ENCODE measurements at places on chromosomes 5 and 9.

- no peak for DNase-seq
Measured at GRCh38 chr5:112279082-112279481, 140.0 kb downstream of the EPB41L4A start.

DNA sequence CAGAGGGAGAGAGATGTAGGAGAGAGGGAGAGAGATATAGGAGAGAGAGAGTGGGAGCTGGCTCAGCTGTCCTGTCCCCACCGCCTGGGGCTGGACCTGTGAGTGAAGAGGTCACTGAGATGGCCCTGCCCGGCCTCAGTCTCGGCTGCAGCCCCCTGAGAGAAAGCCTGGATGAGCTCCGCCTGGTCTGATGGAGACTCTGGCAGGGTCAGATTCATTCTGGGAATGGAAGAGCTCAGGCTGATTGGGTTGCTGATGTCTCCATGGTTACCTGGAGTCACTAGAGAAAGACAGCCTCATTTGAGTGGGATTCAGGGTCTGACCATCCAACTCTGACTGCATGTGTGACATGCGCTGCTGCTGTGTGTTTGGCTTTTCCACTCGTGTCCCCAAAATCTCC, 27.1 kb upstream of the SEMA4D start:
- no peak for DNase-seq

- DNase-seq = no peak
Measured at GRCh38 chr5:8436924-8437323, 568.0 kb downstream of the MTRR start.

DNA sequence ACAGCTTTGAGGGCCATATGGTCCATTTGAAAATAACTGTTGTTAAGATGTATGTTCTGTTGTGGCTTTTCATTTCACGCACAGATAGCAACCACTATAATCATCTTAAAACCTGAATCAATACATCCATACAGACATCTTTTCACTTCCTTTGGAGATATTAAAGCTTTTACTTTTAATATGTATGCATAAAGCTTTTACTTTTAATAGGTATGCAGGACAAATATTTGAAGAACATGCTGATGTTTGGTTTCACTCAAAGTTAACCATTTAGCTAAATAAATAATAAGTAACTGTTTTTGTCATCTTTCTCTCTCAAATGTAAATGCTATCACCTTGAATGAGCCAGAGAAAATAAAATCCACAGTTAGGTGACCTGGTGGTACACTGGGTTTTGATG, 108.6 kb downstream of the OXCT1 start:
- no peak for DNase-seq

DNA sequence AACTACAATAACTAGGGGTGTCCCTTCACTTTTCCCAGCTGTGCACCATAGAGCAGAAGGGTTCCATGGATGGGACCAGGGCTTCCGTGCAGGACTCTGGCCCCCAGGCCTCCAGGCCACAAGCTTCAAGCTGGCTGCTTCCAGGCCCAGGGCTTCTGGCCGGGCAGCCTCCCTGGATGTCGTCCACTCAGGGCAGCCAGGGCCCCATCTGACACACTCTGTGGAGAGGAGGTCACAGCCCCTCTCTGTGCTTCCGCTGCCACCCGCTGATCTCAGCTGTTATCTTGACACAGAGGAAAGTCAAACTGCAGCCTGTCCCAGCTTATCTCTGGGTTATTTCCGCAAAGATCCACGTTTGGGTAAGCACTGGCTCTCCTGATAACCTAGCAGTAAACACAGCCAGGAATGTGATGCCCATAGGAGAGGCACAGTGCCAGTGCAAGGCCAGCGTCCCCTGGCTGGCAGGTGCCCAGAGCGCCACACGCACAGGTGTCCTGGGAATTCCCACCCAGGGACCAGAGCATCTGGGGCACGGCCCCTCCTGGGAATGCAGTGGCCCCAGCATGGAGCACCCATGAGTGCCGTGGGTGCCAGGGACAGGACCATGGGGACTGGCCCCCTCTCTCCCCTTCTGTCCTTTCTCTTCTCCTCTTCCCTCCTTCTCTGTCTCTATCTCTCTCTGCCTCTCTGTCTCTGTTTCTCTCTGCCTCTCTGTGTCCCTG, 15.6 kb upstream of the SLC6A19 start:
- DNase-seq = no peak

DNA sequence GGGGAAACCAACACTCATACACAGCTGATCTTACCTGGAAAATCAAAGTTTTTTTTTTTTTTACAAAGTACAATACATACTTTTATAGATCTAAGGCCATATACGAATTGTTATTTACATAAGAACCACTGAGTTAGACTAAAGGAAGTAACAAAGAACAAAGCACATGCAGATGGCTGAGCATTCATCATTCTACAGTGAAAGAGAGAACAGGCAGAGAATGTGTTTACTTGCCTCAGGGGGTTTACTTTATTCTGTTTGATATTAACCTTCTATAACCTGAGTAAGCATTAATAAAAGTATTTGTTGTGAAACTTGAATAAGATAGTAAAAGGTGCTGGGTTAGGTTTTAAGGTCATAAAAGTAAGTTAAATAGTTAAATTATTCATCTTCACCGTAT, 54.7 kb downstream of the SLC38A9 start:
- no peak for DNase-seq

DNA sequence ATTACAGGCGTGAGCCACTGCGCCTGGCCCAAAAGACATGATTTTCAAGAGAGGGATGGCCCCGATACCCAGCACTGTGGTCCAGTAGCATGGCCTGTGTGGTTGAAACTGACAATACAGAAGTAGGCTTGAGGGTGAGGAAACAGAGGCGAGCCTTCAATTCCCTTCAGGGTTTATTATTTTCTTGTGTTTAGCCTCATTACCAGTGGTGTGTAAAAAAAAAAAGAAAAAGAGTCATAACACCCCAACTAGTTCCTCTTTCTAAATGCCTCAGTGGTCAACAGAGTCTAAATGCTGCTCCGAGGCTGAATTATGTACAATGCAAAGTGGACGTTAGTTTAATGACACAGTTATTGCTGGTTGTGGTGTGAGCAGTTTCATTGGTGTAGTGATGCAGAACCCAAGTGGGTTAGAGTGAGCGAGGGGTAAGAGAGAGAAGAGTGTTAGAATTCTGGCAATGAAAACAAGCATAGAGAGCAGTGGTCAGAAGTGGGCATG, 58.8 kb downstream of the SNX30 start:
- no peak for DNase-seq

GRCh38 chr9:38288502-38288901, 104.0 kb upstream of the ALDH1B1 start:
- DNase-seq = no peak

DNA sequence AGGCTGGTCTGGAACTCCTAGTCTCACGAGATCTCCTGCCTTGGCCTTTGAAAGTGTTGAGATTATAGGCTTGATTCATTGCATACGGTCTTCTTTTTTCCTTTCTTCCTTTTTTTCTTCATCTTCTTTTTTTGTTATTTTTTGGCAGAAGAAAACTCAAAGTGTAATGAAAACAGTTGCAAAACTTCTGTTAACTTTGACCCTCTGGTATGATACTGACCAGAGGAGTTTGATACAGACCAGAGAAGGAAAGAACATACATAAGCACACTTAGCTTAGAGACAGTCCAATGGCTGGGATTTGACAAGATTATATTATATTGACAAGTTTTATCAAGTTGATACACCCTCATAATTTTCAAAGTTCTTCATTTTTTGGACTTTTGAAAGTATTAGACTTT, 181.2 kb downstream of the NFIB start:
- no peak for DNase-seq

- no peak for DNase-seq
Measured at GRCh38 chr5:38453506-38453905, 102.9 kb downstream of the LIFR start.

GRCh38 chr5:23648656-23649055, 141.2 kb downstream of the PRDM9 start:
- peak; percentile 44 for DNase-seq

- peak; percentile 41 for DNase-seq
Measured at GRCh38 chr5:76838481-76839261, 11.1 kb upstream of the S100Z start.

GRCh38 chr5:131272307-131272706, 8.5 kb downstream of the CDC42SE2 start:
- DNase-seq = peak; percentile 21

- DNase-seq = no peak
Measured at GRCh38 chr5:71874521-71874920, 155.4 kb downstream of the CARTPT start.

DNA sequence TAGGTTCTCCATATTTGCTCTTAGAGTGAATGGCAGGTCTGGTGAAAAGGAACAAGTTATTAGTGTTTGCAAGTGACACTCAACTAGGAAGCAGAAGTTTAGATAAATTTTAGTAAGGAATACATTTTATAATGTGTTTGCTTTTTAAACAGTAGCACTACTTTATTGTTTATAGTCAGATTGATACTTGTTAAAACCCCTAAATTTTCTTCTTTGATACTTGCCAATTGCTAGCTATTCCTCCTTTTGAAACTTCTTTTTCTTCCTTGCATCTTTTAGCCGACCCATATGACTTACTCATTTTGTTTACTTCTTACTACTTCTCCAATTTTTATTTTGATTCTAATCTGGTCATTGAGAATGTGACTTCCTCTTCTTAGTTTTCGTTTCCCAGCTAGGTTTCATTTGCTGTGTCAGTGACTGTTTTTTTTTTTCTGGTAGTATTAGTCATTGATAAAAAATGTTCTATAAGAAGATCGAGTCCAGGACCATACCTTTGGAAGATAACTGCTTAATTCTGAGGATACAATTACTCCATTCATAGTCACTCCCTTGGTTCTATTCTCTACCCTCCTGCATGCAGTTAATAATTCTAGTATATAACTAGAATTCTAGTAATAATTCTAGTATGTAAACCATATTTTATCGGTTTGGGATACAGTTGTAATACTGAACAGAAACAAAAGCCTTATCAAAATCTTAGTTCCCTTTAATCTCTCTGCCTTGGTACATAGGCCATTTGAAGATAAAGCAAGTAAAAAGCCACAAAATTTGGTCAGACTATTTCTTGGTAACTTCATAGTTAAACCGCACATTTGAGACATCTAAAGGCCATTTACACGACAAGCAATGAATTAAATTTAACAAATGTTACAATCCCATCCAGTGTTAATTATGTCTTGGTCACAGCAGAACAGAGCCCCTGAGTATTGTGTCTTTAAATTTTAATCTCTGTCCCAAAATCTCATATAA, 2.8 kb upstream of the RICTOR start:
- DNase-seq = peak; percentile 70

- no peak for DNase-seq
Measured at GRCh38 chr9:10562581-10563343, 50.0 kb downstream of the PTPRD start.

DNA sequence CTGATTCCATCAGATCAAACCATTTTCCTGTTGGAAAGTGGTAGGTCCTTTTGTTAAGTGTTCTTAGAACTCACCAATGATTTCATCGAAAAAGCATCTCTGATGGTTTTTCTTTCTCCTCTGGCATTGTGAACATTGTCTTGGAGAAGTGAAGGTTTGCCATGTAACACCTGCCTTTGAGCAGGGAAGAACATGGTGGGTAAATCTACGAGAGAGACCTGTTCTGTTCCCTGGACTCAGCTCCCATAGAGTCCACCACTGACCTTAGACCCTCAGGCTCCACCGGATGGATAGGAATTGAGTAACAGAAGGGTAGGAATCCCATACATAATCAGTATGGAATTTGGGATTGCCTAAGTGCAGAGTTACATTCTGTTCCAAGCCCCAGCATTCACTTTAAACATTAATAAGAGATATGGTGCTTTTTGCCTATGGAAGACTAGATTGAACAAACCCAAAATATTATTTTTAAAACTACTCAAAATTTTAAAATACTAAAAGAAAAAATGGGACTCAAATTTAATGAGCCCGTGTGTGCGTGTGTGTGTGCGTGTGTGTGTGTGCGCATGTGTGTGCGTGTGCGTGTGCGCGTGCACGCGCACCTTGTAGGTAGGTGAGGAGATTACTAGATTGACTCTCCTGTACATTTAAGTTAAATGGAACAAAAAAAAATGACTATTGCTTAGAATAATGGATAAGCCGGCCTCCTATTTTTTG, 92.0 kb downstream of the C9orf152 start:
- DNase-seq = peak; percentile 94

- no peak for DNase-seq
Measured at GRCh38 chr5:140040358-140040757, 2.7 kb downstream of the NRG2 start.

GRCh38 chr5:140174465-140175366, at the start of gene CYSTM1:
Gene CYSTM1, plus strand, starts transcription at chr5:140175188. Its CDS starts 19,278 bp downstream, at chr5:140194466.
- DNase-seq = peak; percentile 89

- DNase-seq = no peak
Measured at GRCh38 chr5:147081311-147081764, 153.5 kb upstream of the STK32A start.

- DNase-seq = no peak
Measured at GRCh38 chr5:173851595-173852243, 36.4 kb upstream of the CPEB4 start.

DNA sequence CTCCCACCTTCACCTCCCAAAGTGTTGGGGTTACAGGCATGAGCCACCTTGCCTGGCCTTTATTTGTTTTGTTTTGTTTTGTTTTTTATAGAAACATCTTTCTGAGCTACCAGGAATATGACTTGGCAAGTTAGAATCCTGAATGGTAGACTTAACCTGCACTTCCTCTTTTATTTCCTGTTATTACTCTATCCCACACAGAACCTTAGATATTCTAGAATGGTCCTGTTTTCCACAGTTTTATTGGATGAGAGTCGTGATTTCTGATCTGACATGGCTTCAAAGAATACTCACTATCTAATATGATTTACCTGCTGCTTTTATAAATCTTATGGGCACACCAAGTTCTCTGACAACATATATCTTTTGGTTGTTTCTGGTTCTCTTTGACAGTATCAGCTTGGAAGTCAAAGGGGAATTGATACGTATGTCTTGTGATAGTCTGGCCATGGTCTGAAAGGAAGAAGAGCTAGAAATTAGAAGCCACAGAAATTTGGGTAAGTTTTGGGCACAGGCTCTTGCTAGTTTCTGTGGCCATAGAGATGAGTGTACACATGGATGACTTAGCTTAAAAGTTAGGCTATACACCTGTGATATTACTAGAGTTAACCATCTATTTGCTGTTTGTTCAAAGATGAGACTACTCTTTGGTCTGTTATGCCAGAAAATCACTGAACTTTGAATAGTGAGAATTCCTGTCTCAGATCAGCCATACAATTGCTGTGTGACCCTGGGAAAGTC, 4.7 kb upstream of the PANK3 start:
- no peak for DNase-seq

- peak; percentile 77 for DNase-seq
Measured at GRCh38 chr9:95852059-95853032, 23.1 kb upstream of the ERCC6L2 start.

DNA sequence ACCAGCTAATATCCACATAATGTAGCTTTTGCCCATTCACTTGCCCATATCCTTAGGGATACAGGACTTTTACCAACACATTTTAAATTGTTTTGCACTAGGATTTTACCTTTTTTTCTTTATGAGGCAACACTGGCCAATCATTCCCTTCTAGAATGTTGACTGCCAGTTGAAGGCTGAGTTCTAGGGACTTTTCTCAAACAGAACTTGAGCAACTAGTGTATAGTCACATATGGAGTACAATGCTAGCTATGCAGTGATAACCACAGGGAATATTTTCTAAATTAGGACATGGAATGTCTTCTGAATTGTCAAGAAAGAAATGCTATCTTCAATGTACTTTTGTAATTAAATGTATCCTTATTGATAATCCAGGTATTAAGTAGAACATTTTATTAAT, 133.6 kb downstream of the OXCT1 start:
- DNase-seq = no peak
